ENCODE measurements at places on chromosomes 5 and 9. TPM values are rescaled to one million over a fixed set of nuclear protein-coding genes. Genes with fewer than 3 reads are reported as not detected.
A peak's percentile ranks its signal among the peaks of the same experiment; 100 is the strongest.

- no peak for DNase-seq
Observed at GRCh38 chr5:105947461-105947860, 1723.3 kb downstream of the EFNA5 start.

GRCh38 chr9:71108937-71109336 lies 12.5 kb downstream of the TRPM3 start:
- DNase-seq, result no peak

DNA sequence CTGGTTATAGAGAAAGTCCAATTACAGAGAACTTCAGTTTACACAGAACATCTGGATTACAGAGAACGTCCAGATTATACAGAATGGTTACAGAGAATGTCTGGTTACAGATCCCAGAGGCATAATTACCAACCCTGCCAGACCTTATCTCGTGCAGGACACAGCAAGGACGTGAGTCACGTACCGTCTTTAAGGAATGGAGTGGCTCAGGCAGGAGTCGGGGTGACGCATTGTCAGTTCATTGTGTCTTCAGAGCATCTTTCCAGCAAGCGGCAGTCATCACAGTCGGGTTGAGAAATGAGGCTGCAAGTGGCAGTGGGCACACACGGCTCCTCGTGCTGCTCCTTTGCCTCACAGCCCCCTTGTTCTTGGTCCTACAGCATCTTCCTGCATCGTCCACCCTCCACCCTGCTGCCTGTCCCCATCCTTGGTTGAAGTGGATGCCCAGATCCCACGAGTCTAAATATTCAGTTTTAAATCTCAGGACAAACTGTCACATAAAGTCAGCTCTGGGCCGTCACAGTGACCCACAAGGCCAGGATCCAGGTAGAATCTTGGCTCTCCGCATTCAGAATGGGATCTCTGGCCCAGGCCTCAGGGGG lies 30.0 kb upstream of the SLC6A19 start:
- DNase-seq, result peak; percentile 52

- DNase-seq, result peak; percentile 86
Observed at GRCh38 chr9:35728041-35728971, 3.7 kb downstream of the TLN1 start.

- no peak for DNase-seq
Observed at GRCh38 chr9:71145179-71145578, 23.8 kb upstream of the TRPM3 start.

GRCh38 chr5:171639205-171639621 lies 146.4 kb upstream of the SMIM23 start:
- DNase-seq, result no peak

- DNase-seq, result no peak
Observed at GRCh38 chr9:117104716-117105495, 310.0 kb downstream of the ASTN2 start.

DNA sequence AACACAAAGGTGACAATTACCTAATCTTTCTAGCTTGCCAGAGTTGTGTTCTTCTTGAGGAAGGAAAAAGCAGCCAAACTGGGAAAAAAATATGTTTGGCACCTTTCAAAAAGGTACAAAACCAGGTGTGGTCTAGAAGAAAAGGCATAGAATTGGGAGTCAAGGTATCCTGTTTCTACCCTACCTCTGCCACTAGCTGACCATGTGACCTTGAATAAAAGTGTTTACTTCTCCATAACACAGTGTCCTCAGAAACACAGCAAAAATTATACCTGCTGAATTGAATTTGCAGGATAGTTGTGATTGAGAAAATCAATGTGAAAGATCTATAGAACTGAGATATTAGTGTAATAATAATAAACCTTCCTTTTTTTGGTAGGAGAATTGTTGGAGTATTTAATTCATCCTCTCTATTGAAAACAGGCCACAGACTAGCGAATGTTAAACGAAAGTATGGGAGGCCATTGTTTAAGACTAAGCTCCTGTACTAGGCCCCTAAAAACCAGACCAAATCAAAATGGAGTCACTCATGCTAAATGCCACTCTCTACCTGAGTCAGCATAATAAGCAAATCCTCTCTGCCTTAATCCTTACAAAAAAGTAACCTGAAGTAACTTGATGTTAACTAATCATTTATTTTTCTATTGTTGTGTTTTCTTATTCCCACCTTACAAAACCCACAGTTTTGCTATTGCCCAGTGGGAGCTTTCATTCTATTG lies 12.6 kb downstream of the CYFIP2 start:
- no peak for DNase-seq

DNA sequence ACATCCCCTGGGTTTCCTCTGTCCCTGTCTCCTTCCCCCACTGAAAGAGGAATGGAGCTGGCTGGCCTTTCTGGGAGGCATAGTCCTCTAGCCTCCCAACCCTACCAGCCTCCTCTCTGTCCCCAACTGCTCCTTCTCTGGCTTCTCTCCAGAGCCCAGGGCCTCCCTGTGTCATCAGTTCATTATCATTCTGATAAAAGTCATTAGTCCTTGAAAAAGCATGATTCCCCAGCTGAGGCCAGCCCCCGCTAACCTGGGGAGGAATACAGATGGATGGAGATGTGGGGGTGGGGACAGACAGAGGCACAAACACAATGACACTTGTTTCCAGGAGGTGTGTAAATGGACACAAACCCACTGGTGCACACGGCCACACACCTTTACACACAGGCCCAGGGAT lies 73.6 kb upstream of the HSPA9 start:
- DNase-seq, result peak; percentile 11

- DNase-seq, result no peak
Observed at GRCh38 chr9:9341203-9341602, 1271.6 kb downstream of the PTPRD start.

DNA sequence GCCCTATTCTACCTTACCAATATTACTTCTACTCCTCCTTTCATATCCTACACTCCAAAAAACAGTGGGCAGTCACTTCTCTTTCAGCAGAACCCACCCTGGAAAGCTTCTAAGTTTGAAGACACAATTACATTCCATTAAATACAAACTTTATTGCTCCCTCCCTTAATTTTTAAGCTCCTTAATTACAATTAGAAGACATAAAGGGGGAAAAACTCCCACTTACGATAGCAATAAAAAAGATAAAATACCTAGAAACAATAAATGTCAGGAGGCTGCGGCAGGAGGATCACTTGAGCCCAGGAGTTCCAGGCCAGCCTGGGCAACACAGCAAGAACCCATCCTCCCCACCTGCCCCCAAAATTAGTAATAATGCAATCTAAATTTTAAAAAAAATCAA lies 9.6 kb downstream of the RNF145 start:
- DNase-seq, result no peak

DNA sequence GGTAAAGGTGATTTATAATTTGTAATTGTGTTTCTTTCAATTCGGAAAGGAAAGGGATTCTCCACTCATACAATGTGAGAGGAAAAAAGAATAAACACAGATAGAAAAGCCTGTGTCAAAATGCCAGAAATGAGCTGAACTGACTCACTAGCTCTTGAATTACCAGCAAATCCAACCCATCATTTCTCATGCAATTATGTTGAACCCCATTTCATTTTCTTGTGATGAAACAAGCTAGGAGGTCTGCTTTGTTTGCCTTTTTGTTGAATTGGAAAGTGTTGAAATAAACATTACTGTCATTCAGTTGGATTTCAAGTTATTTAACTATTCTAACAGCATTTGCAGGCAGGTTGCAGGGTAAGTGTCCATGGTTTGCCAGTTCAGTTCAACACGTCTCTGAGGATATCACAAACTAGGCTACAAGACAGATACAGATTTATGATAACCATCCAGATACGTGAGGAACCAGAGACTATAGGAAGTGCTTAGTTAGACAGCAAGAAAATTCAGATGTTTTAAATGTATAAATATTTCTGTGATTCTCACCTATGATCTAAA lies 547.2 kb downstream of the MAT2B start:
- DNase-seq, result no peak

- no peak for DNase-seq
Observed at GRCh38 chr9:127305206-127305837, 40.7 kb downstream of the GARNL3 start.

GRCh38 chr9:87875831-87876545 lies 6.7 kb upstream of the SPATA31E1 start:
- no peak for DNase-seq

- no peak for DNase-seq
Observed at GRCh38 chr9:126482361-126483044, 131.2 kb upstream of the LMX1B start.

DNA sequence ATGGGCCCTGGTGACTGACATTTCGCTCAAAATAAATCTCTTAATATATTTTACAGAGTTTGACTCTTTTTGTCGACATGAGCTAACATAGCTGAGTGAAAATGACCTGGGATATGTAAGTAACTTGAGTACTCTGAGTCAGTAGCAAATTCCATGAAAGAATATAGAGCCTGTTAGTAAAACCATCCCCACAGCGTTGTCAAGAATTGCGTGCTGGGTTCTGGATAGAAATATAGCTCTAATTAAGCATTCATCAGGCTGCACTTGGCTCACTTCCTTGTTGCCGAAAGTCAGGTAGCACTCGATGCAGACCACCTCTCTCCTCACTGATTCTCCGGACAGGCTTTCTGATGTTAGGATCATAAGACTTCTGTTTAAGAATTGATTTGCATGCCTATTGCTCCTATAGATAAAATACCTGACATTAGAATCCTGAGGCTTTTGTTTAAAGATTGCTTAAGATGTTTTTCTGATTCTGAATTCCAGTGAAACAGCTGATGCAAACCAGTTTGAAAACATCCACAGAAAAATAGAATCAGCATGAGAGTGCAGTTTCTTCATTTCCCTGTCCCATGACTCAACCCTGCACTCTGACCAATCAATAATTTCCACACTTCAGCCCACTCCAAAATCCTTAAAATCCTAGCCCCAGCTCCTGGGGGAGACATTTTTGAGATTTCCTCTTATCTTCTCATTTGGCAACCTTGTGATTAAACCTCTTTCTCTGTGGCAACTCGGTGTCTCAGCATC lies 310.6 kb downstream of the DIRAS2 start:
- no peak for DNase-seq

GRCh38 chr9:7802666-7803065 lies 3.1 kb upstream of the DMAC1 start:
- no peak for DNase-seq

- DNase-seq, result no peak
Observed at GRCh38 chr5:69007163-69007562, 86.7 kb upstream of the SLC30A5 start.

GRCh38 chr5:38726279-38726678 lies 119.5 kb upstream of the OSMR start:
- no peak for DNase-seq

DNA sequence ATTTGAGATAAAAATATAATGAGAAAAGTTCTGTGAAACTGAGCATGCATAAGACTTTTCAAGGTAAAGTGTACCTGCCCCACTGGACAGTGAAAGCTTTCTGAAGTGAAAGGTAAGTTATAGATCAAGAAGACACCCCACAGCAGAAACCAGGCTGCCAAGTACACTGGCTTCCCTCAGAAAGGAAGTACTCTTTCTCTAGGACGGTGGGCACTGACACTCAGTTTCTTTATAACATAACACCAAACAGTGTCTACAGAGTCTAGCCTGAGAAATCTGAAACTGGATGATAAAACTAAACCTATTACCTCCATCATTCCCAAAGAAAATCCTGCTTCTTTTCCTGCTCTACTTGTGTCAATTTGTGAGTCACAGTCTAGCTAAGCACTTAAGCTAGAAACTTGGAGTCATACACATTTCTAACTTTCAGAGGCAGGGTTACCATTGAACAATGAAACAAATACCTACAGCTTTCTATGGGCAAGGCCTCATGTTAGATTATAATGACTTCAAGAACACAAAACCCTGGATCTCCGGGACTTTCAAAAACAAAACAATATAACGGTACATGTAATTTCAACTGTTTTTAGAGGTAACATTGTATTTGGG lies 136.7 kb downstream of the CPLANE1 start:
- no peak for DNase-seq

DNA sequence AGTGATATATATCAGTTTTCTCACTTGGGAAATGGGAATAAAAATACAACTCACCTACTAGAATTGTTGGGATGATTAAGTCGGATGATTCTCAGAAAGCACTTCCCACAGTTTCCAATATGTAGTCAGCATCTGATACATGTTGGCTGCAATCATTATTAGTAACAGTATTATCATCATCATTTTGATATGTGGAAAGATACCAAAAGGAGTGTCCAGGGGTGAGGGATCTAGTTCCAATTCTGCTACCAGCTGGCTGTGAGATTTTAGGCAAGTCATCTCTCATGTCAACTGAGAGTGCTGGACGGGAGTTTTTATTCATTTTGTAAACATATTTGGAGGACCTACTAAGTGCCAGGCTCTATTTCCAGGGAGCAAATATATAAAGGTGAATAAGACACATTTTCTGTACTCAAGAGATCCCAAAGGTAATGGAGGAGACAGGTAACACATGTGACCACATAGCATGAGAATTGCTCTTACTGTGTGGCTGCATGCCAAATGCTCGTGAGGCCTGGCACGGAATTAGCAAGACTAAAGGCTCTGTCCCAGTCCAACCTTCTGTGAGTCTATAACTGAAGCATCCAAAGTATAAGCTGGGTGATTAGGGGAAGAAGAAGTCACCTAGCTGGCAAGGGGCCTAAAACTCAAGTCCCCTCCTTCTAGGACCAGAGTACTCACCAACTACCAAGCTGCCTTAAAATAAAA lies 83.0 kb downstream of the GRIA1 start:
- no peak for DNase-seq

DNA sequence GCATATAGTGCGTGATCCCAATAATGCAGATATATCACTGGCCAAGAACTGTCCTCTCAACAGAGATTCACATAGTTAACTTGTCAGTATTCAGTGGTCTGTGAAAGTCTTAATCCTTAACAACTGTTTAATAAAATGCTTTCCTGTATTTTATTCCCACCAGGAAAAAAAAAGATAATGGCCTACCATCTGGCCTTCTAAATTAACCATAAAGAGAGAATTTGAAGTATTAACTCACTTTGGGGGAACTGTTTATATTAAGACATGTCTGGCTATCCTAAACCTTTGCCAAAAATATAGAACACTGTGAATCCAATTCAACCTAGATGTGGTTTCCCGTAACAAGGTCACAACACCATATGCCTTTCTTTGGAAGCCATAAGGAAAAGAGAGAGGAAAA lies 818 bp upstream of the FREM1 start:
- no peak for DNase-seq

GRCh38 chr9:87751423-87751822 lies 25.5 kb downstream of the CTSL start:
- no peak for DNase-seq

Gene VCAN
- 24.3 TPM for polyA plus RNA-seq

Gene CBY3
- polyA plus RNA-seq, result not detected

Gene GLRA1
- not detected for polyA plus RNA-seq

Gene ARRDC1
- polyA plus RNA-seq, result 23.2 TPM

Gene TAL2
- not detected for polyA plus RNA-seq

Gene ATP10B
- polyA plus RNA-seq, result 0.03 TPM

Gene CDH9
- not detected for polyA plus RNA-seq

Gene GZMA
- 0.42 TPM for polyA plus RNA-seq

Gene PDE6A
- polyA plus RNA-seq, result 0.08 TPM

Gene SPACA9
- polyA plus RNA-seq, result 4.6 TPM

Gene CRAT
- 37.0 TPM for polyA plus RNA-seq

Gene ACSL6
- 3.2 TPM for polyA plus RNA-seq

Gene DND1
- 0.53 TPM for polyA plus RNA-seq

Gene MAPK9
- polyA plus RNA-seq, result 22.4 TPM

Gene RNF183
- polyA plus RNA-seq, result not detected

Gene SHISAL2B
- polyA plus RNA-seq, result not detected

All from heart left ventricle (tissue), 16 donors.